ENCODE measurements at places on chromosomes 4 and X.

GRCh38 chr4:6916069-6916586, 6.5 kb downstream of the TBC1D14 start:
- DNase-seq, result no peak

DNA sequence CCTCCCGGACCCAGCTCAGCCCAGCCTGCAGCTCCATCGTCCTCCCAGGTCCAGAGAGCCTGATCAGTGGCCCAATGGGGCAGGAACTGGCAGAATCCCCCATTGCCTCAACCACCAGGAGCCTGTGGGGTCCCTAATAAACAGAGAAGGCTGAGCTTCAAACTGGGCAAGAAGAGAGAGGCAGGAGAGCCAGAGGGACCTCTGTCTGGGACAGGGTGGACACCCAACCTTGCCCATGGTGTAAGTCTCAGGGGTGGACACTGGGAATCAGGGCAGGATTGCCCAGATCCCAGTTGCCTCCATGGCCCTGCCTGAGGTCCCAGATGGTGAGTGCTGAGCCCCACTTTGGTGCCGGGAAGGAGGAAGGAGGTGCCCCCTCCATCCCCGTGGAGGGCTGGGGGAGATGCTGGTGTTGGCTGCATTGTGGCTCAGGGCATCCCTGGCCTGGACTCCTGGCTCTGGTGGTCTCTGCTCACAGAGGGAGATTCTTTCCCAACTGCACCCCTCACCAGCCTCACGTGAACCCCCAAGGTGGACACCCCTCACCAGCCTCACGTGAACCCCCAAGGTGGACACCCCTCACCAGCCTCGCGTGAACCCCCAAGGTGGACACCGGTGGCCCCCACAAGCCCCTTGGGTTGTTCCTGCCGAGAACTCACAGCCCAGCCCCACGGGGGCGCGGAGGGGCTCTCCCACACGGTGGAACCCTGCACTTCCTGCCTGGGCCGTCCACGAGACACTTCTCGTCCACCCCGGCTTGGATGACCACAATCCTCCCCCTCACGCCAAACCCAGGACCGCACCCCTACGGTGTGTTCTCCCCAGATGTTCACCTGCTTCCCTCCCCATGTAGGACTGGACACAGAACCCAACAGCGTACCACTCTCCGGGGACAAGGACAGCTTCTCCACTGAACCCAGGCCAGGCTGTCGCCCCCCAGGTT, 5.4 kb downstream of the CPLX1 start:
- DNase-seq, result no peak

DNA sequence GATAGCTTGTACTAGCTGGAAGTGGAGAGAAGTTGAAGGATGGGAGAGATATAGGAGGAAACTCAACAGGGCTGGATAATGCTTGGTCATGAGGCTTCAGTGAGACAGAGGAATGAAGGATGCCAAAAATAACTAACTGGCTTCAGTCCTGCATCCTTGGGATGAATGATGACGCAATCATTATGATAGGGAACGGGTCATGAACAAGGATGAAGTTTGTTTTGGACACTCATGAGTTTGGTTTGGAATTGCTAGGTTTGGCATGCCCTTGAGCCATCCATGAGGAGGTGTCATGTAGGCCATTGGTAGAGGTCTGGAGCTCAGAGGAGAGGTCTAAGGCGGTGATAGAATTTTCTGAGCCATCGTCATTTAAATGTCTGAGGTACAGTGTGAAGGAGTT, 160.0 kb upstream of the NHS start:
- DNase-seq, result no peak

DNA sequence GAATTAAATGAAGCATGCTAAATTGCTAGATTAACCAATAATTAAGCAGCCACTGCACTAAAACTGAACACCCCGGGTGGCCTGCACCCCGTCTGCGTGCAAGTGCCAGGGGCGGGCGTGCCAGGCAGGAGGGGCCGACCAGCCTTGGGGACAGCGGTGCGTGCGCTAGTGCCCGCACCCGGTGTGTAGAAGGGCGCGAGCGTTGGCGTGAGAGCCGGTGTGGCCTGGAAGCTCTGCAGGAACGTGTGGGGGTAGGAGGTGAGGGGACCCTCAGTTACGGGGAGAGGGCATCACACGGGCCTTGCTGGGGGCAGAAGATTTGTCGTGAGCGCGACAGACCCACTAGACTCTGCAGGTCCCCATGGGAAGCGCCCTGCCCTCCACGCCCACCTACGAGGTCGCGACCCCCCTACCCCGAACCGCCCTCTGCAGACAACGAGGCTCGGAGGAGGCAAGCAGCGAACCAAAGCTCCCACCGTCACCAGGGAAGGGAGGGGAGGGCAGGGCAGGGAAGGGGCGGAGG, 105.8 kb downstream of the FAM53A start:
- DNase-seq, result no peak

DNA sequence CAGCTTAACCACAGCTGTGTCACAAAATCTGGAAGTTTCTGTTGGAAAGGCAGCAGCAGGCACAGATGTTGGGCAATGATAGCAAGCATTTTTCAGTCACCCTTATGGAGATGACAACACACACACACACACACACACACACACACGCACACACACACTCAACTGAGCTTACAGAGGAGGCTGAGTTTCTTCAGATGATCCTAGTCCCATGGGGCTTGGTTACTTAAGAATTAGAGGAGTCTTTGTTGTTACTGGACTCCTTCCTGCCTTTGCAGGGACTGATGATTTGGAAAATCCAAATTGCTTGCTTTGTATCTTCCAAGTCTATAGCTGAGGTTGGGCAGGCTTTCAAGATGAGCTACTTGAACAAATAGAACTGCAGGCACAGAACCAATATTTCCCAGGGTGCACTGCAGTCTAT, 740.1 kb upstream of the PITX2 start:
- no peak for DNase-seq

All from SJSA1 (cell line).